ENCODE measurements at places on chromosomes 6 and 20. TPM values are rescaled to one million over a fixed set of nuclear protein-coding genes. Genes with fewer than 3 reads are reported as not detected.

MLN gene
- not detected for polyA plus RNA-seq

DNA sequence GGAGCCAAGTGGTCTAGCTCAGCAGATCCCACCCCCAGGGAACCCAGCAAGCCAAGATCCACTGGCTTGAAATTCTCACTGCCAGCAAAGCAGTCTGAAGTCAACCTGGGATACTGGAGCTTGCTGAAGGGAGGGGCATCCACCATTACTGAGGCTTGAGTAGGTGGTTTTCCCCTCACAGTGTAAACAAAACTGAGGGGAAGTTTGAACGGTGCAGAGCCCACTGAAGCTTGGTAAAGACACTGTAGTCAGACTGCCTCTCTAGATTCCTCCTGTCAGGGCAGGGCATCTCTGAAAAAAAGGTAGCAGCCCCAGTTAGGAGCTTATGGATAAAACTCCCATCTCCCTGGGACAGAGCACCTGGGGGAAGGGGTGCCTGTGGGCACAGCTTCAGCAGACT, 819.5 kb upstream of the EPHA7 start:
- no peak for DNase-seq

ZNF311 gene
- not detected for polyA plus RNA-seq

DNA sequence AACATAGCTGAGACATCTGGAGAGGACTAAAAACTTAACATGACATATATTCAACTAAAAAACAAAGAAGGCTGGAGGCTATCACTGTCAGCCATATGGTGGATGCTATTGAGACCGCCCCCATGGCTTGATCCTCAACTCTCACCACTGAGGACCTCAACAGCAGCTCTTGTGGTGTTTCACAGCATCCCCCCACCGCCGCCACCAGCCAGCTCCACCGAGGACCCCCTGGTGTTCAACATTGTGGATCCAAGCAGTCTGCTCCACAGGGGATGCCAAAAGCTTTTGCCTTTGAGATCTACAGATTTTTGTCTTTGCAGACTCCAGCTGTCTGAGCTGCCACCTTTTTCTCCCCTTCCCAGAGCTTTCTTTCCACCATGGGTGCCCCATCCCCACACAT, 64.6 kb downstream of the NUS1 start:
- DNase-seq: no peak

DNA sequence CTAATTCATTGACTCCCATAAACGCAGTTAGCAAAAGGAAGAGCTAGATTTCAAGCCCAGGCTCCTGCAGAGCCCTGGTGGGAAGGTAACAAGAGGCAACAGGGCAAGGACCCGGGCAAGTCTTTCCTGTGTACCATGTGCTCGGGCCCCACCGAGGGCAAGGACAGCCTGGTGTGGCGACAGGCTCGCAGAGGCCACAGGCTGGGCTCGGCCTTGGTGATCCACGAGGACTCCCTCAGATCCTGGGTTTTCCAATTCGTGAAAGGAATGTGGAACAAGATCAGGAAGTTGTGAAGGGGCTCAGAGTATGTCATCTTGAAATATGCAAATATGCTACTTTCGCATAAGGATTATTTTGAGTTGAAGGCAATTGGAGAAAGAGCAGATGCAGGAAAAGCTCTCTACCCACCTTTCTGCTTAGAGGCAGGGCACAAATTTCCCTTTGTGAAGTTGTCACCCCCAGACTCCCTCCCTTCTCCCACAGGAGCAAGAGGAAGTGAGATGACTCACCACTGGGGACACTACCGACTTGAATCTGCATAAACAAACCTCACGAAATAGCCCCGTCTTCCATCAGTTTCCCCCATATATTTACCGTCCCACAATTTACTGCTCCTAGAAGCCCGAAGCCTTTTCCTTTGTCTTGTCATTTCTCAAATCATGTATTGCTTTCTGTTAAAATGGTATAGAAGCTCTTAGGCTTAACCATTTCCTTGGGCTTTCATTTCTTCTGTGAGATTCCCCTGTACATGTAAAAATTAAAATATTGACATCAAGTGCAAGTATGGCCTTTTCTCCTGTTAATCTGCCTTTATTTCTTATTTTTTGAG, 79.0 kb downstream of the PSMG4 start:
- DNase-seq: no peak

DNA sequence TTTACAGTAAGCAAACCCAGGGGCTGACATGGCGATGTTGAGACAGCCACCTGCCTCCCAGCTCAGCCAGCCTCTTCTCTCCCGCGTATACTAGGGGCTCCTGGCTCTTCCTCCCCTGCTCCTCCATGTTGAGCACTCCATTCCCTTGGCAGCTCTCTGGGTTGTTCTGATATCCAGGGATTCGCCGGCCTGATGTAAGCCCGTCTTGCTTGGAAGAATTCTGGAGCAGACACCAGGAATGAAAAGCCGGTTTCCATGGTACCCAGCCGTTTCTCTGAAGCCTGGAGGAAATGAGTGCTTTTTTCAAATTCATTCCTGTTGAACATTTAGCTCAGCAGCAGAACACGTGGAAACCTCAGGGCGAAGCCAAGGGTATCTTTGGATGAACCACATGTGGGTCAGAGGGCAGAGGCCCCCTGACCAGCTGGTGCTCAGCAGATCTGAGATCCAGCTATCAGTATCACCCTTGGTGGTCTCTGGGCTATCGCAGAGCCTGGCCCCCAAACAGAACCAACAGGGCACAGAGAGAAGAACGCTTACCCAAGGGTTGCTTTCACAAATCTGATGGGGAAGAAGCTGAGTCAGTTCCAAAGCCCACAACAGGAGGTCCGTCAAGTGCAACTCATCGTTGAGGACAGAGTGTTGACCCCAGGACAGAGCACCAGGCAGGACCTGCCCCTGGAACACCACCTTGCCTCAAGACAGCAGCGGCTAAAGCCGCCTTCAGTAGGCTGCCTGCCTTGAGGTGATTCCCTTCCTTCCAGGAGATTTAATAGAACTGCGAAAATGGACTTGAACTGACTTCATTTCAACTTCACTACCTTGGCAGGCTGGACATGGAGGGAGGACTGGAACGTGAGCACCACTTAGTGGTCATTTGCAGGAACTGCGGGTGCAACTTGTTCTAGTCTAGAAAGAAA, 96.1 kb upstream of the RIN2 start:
- DNase-seq: no peak

GPR6 gene
- polyA plus RNA-seq: not detected

- no peak for DNase-seq
These were observed 96.6 kb downstream of the CDYL start for GRCh38 chr6:4872841-4873240.

DNA sequence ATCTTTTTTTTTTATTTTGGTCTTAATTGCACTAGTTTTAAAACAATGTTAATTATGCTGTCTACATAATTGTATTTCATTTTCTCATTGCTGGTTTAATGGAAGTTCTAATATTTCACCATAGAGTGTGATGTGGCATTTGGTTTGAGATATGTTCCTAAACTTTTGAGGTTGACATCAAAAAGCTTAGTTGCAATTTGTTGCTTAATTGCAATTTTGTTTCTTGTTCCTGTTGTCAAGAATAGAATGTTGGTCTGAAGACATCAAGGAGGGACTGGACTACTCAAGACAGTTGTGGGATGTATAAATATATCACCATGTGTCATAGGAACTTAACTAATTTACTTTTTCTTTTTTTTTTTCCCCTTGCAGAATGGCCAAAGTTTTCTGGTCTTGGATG, 12.5 kb downstream of the HSF2 start:
- DNase-seq: no peak

GRCh38 chr20:5070570-5070969, 49.2 kb downstream of the PCNA start:
- DNase-seq: no peak

LY6G5C gene
- polyA plus RNA-seq: 7.9 TPM

SMPD2 gene
- polyA plus RNA-seq: 5.8 TPM
